ENCODE measurements at places on chromosomes 7 and 10.

GRCh38 chr10:101552442-101552841, 35.6 kb downstream of the POLL start:
- DNase-seq, result no peak

DNA sequence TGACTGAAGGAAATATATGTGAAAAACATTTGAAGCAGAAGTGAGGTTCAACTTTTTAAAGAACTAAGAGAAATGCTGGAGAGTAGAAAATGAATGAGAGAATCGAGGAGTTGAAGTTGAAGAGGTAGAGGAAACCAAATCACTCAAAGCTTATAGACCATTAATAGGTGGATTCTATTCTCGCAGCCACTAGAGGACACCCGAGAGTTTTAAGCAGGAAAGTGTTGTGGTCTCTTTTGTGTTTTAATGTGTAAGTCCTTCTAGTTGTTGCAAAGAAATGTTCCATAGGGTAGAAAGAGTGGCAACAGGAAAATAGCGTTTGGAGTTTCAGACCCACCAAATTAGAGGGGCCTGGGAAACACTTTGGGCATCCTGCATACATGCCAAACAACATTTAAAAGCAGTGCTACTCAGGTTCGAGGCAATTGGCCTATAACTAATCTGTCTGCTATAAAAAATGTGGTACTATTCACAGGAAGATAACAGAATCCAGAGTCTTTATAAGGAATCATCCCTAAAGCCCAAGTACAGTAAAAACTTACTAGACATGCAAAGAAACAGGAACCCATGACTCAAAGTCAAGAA, 75.3 kb upstream of the TAS2R16 start:
- no peak for DNase-seq

DNA sequence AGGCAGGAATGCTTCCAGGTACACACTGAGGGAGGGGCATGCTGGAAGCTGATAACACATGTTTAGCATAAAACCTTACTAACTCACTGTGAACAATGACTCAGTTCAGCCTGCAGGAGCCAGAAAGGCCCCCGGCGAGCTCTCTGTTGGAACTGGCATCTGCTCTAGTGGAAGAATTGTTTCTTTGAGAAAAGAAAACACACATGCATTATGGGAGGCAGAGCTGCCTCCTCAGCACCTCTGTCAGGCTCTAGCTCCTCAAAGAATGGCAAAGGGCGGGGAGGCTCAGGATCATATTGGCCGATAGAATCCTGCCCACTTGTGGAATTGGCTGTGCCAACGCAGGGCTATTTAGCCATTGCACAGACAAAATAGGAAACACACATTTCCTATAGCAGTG, 338.3 kb downstream of the CXCL12 start:
- no peak for DNase-seq

GRCh38 chr7:69149804-69150782, 448.2 kb upstream of the AUTS2 start:
- no peak for DNase-seq

GRCh38 chr10:29304264-29304994, 15.6 kb downstream of the LYZL1 start:
- DNase-seq, result no peak

DNA sequence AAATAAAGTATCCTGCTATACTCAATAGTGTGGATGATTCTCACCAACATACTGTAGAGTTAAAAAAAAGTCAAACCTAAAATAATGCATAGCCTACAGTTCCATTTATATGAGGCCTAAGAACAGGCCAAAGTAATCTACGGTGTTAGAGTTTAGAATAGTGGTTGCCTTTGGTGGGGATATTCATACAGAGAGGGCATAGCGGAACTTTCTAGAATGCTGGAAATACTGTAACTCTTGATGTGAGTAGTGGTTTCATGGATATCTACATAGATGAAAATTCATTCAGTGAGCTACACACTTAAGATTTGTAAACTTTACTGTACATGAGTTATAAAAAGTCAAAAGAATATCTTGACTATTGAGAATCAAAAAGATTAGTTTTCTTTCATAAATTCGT, 349.9 kb upstream of the NFE2L3 start:
- no peak for DNase-seq

DNA sequence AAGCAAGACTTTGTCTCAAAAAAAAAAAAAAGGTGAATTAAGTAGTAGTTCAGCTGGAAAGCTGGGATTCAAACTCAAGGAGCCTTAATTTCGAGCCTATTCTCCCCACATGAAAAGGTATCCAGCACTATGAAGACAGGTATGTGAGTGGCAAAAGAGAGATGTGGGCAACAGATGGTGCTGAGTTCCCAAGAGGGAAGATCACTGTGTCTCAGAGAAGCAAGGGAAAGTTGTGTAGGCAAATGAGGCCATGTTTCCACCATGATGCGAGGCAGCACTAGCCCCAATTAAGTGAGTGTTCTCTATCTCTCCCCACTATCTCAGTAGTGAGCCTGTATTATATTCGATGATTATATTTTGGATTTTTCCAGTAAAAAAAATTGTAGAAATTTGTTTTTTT, 19.8 kb upstream of the ST7 start:
- DNase-seq, result no peak

DNA sequence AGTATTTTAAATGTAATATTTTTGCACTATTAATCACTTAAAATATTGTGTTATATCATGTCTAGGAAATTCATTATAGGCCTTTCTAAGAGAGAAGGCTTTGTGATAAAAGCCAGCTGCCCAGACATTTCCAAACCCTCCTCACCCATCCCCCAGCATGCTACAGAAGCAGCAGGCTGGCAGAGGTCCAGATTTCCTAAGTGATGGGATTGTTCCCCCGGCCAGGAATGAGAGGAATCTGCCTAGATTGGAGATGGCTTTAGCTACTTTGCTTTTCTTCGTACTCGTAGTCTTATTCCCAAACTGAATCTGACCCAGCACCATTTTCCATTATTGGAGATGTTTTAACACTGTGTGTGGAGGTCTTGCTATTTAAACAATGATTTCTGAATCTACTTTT, 29.4 kb downstream of the CDK14 start:
- no peak for DNase-seq

GRCh38 chr10:77164616-77165311, 472.8 kb downstream of the KCNMA1 start:
- DNase-seq, result no peak

GRCh38 chr10:119658274-119658673, 7.1 kb downstream of the BAG3 start:
- DNase-seq, result no peak

DNA sequence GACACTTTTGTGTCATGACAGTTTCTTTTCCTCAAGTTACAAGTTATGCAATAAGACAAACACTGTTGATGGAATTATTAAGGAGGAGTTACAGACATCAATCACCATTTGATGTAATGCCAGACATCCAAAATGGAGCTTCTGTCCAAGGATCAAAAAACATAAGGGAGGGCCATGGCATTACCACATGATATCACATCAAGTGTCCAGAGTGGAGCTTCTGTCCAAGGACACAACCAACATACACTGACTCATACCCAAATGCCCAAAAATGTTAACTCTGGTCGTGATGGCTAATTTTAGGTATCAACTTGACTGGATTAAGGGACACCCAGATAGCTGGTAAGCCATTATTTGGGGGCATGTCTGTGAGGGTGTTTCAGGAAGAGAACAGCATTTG, 140.4 kb downstream of the DOCK4 start:
- DNase-seq, result no peak

DNA sequence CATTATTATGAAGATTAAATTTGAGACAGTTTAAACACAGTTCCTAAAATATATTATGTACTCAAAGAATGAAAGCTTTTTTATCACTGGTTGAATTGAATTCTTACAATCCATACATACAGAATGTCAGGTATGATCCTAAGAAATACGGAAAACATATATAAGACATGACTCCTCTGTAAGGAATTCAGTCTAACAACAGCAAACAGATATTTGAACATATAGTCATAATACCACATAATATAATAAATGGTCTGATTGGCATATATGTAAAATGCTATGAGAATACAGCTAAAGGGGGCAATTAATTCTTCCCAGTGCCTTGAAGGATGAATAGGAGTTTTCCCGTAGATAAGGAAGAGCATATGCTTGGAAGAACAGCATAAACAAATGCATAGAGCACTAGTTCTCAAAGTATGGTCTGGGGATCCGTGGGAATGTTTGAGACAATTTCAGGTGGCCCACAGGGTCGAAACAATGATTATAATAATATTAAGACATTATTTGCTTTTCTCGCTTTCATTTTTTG, 10.6 kb upstream of the ARID5B start:
- DNase-seq, result no peak

- peak; percentile 74 for DNase-seq
These were observed 95.5 kb downstream of the MAP3K8 start for GRCh38 chr10:30529373-30529998.

- no peak for DNase-seq
These were observed 252.7 kb downstream of the KIF20B start for GRCh38 chr10:89954061-89954460.

Data from stimulated activated CD8-positive, alpha-beta memory T cell treated with anti-CD3 and anti-CD28 coated beads, Interleukin-15, amount 100 ng/mL, for 48 hours (primary cell).